ENCODE measurements at places on chromosomes 13 and 19.

DNA sequence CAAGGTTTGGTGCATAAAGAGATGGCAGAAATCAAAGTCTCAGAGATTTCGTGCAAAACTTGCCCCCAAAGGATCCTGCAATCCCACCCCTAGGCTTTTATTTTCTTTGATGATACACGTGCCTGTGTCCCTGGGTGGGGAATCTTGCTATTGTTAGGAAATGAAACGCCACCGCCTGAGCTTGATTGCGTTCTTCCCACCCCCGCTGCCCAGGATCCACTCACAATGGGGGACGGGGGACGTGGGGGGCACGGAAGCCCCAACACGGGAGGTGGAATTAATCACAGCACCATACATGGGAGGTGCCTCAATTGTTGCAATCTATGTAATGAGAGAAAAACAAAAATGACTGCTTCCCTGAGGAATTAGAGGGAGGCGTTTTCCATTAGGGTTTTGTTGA lies 39.6 kb downstream of the ZNRF4 start:
- no peak for DNase-seq

- DNase-seq, result no peak
These were observed 17.5 kb downstream of the NDUFB7 start for GRCh38 chr19:14554382-14554812.

- DNase-seq, result no peak
These were observed 31.2 kb downstream of the GADD45B start for GRCh38 chr19:2507109-2507508.

DNA sequence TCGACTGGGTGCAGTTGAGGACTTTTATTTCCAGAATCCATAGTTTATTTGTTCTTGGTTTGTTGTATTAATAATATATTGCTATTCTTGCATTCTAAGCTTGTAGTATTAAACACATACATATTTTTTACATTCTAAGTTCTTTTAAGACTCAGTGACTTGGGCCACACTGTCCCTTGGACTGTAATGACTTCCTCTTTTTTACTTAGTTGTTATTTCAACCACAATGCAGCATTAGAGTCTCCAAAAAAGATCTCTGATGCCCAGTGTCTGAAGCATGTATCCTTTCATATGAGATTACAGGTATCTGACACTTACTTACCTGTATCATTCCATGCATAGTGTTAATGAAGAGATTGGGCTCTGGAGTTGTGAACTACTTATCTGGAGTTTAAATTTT lies 864.9 kb upstream of the PCDH20 start:
- no peak for DNase-seq

- DNase-seq, result no peak
These were observed 434.5 kb downstream of the PCDH9 start for GRCh38 chr13:66795636-66796035.

DNA sequence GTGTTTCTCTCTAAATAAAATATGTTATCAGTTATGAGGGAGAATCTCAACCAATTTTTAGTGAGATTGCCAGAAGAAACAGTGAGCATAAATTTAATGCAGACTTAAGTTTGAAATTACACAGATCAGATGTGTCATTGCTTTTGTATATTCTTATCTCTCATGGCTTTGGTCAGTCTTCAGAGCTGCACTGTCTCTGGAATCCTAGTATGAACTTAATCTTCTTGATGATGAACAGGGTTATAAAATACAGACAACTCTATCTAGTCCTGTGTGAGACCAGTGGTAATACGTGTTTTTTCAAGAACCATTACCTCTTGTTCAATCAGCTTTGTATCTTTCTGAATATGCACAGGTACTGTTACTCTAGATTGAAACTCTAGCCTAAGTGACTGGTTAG lies 528.0 kb downstream of the DACH1 start:
- no peak for DNase-seq

DNA sequence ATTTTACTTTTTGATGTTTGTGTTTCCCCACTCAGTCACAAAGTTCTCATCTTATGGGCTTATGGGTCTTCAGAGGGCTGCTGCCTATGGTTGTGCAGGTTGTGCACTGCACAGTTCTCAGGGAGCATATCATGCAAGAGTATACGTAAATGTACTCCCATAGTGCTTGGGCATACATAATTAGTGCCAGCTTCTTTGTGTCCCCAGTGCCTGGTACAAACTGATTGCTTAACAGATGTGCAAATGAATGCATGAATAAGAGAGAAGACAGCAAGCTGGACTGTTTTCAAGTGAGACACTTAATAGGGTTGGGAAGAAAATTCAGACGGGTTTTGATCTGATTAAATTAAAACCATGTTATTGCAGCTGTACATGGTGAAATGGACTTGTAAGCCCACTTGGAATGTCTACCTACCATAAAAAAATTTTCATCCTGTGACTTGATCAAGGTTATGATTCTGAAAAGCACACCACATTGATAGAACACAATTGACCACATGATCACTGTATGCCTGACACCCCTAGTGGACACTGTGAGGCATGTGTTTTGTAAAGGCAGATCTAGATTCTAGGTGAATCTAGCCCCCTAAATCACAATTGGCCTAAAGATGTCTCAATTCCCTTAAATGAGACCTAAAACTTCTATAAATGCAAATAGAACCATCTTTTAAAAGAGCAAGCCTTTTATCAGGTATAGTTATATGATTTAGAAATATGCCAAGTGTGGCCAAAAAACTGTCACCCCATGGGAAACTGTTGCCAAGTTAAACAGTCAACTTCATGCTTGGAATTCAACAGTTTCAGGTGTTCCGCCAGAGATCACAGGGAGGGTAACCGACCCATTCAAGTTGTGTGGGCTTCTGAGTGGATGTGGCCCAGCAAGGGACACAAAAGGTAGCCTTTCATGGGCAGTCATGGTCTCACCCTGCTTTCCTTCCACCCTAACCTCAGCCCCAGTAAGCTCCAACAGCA lies 27.9 kb downstream of the FAM124A start:
- DNase-seq, result no peak

GRCh38 chr13:36819739-36820090 lies 693 bp downstream of the RFXAP start:
- peak; percentile 9 for DNase-seq

DNA sequence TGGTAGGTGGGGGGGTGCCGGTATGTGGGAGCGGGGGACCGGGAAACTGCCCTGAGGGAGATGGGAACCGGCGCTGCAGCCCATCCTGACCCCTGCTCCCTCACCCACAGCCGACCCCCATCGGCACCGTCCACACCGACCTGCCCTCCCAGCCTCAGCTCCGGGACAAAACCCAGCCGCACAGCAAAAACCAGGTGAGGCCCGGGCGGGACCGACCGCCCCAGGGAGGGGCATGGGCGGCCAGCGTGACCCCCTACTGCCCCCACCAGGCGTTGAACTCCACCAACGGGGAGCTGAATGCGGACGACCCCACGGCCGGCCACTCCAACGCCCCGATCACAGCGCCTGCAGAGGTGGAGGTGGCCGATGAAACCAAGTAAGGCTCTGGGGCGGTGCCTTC lies 35.9 kb downstream of the BTBD2 start:
- no peak for DNase-seq

- no peak for DNase-seq
These were observed 3.4 kb downstream of the SLITRK1 start for GRCh38 chr13:83878691-83879430.

DNA sequence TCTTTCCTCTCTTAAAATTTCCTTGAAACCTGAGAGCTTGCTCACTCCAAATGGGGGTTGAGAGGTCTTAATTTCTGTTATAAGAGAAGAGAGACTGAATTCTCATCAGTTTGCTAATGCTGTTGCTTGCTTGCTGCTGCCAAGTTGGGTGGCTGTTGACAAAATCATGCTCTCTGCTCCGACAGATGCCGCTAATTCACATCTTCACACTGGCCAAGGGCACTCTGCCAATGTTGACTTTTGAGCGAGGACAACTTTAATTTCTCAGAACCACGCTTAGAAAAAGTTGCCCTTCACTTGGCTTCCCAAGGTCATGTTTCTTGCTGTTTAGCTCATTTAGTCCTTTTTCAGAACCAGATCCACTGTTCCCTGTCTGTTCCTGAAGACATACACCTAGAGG lies 402.9 kb downstream of the HS6ST3 start:
- DNase-seq, result no peak

DNA sequence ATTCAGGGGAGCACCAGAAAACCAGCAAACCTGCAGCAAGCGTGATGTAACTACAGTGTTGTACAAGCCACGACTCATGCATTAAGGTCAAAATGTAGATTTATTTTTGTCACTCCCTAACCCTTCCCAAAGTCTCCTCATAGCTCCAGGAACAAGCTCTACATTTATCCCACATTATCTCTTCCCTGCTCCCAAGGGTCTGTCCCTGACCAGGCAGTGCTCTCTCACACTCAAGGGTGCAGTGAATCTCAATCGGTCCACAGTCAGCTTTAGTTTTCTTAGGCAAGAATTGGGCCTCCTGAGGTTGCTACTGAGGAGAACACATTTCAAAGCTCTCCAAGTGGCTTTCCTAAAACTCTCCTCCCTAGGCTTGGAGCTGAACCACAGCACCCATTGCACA lies 219.4 kb downstream of the NHLRC3 start:
- no peak for DNase-seq

- DNase-seq, result no peak
These were observed 62.3 kb downstream of the COL4A2 start for GRCh38 chr13:110369400-110369799.

DNA sequence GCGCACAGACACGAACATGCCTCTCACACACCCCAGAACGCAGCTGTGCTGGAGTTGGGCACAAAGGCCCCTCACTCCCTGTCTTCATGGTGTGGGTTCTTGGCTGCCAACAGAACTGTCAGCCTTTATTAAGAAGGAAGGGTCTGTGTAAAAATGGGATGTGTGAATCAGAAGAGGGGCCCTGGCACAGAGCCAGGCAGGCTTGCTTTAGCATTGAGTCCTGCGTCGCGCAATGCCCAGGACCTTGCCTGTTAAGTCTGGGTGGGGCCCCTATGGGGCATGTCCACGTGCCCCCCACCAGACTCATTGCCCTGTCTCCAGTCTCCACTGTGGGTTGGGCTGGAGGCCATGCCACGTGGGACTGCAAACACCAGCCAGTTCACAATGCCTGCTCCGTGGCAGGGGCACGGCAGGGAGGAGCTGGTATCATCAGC lies 84.8 kb downstream of the SLC7A1 start:
- no peak for DNase-seq

GRCh38 chr13:72284791-72285190 lies 417.8 kb upstream of the DACH1 start:
- no peak for DNase-seq

GRCh38 chr19:49739098-49739497 lies 24.0 kb downstream of the TSKS start:
- no peak for DNase-seq

DNA sequence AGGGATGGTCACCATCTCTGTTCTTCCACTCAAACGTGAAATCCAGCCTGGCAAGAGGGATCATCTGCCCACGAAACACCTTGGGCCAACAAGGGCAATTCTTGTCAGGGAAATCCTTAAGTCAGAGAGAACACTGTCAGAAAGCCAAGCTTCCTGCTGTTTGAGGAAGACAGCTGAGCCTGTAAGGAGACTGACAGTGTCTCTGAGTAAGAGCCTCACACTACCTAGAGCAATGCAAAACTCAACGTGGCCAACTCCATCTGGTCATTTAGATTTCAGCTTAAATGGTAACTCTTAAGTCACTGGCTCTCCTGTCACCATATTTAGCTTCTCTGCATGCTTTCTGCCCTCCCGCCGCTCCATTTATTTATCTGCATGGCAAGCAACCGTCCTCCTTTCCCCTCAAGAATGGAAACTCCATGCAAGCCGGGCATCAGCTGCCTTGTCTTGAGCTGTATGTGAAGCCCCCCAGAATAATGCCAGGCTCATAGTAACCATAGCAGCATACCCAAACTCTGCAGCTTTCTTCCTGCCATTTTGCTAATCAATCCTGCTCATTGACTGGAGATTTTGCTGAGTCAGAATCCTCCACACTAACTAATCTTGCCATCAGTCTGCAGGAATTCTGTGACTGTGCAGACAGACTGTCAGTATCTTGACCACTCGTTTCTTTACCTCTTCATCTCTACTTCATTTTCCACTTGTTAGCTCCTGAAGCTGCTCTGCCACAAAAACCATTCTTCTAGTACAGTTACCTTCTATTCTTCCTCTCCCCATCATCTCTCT lies 159.8 kb downstream of the IRS2 start:
- DNase-seq, result no peak

DNA sequence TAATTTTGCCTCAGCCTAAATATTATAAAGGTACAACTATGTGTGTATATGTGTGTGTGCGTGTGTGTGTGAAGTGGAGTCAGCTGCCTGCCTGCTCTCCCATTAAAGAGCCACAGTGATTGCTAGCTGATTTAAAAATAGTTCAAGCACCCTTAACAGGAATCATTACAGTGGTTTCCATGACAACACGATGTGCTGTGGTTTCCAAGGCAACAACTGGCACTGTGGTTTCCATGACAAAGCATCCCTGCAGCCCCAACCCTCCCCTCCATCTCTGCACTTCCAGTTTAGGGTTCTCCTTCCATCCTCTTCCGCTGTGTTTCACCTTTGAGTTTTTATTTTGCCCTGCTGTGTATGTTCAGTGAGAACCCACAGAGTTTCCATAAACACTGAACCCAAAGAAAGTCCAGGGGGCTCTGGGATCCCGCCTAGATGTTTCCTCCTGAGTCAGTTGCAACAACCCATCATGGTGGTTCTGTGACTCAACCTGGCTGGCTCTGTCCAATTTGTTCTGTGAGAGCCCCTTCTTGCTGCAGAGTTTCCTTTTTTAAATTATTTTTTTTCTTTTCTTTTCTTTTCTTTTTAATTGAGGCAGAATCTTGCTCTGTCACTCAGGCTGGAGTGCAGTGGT lies 7.1 kb upstream of the PNMA8A start:
- no peak for DNase-seq

DNA sequence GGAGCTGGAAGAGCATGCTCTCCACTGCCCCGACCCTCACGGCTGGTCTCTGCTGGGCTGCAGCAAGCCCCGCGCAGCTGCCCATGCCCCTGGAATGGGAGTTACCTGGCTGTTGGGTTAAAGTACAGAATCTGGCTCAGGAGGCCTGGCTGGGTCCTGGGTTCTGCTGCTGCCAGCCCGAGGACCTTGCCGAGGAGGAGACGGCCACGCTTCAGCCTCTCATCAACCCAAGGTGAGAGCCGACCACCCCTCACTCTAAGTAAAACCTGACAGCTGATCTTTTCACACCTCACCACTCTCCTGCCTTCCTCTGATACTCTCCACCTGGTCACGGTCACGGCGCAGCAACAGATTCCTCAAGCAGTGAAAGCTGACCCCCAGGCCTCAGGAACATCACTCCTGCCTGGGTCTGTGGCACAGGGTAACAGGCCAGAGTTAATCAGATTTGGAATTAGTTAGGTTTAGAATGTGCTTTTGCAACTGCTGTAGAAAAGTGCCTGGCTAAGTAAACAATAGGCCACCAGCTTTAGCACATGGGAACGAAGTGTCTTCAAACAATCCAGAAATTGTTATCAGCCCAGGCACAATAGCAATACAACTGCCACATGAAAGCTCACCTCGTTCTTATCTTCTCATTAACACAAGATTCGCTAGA lies 20.5 kb downstream of the RAB20 start:
- DNase-seq, result no peak

GRCh38 chr13:66214467-66214866 lies 1015.7 kb downstream of the PCDH9 start:
- DNase-seq, result no peak

- no peak for DNase-seq
These were observed 12.2 kb downstream of the PIP5K1C start for GRCh38 chr19:3687774-3688706.
